ENCODE measurements at places on chromosomes 4 and X. TPM values are rescaled to one million over a fixed set of nuclear protein-coding genes. Genes with fewer than 3 reads are reported as not detected.
A peak's percentile ranks its signal among the peaks of the same experiment; 100 is the strongest.

GRCh38 chrX:75648803-75649588, 126.2 kb upstream of the ZDHHC15 start:
- no peak for DNase-seq

DNA sequence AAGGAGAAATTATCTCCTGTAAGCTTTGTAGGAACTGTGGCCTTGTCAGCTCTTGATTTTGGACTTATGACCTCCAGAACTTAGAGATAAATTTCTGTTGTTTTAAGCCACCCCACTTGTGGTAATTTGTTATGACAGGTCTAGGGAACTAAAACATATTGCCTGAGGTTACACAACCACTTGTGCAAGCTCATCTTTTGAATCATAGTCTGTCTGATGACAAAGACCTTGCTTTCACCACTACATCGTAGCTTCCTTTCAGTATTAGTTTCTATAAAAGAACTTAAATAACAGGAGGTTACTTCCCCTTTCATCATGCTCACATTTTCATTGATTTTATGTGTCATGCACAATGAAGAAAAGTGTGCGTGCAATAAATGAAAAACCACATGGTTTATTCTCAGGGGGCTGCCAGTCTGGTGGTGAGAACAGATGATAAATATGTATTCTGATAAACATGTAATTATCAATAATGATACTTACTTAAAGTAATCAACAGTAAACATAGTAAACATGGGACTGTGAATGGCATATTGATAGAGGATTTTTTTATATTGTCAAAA, 690.0 kb upstream of the HS3ST1 start:
- no peak for DNase-seq

GRCh38 chrX:40349251-40349650, 231.5 kb upstream of the ATP6AP2 start:
- DNase-seq: no peak

GRCh38 chr4:561426-561825, 14.7 kb downstream of the TMEM271 start:
- DNase-seq: no peak

GRCh38 chr4:183202523-183202922, 103.5 kb downstream of the WWC2 start:
- DNase-seq: no peak

DNA sequence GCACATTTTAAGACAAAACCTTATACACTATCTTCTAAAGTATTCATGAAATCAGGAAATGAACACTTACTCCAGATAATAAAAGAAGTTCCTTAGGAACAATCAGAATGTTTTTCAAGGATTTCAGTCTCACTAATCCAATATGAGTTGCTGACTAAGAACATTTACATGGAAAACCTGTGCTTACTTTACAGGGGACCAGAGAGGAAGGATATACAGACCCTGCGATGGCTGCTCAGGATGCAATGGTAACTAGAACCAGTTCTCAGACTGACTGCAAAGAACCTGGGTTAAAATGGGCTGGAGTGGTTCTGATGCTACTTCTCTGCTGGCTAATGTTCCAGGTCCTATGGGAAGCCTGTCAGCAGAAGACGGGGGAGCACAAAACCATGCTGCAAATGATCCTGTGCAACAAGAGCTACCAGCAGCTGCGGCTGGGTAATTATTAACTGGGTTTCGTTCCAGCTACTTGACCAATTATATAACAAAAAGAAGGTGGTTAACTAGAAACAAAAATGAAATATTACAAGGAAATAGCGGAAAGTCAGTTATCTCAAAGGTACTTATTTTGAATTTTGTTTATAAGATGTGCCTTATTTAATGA, 85.3 kb downstream of the ANXA10 start:
- DNase-seq: no peak

- no peak for DNase-seq
Observed at GRCh38 chr4:76212851-76213414, 691 bp downstream of the SCARB2 start.

DNA sequence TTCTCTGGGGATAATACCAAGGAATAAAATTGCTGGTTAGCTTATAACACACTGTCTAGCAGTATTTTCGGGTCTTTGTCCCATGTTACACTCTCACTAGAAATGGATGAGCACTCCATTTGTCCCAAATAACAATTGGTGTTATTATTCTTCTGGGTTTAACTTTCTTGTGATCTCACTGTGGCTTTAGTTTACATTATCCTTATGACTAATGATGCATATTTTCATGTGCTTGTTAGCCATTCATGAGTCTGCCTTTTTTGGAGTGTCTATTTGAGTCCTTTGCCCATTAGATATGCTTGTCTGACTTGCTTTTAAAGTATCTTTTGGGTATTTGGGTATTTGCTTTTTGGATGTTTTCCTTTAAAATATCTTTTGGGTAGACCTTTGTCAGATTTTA, 372.9 kb upstream of the TENM3 start:
- DNase-seq: no peak

DNA sequence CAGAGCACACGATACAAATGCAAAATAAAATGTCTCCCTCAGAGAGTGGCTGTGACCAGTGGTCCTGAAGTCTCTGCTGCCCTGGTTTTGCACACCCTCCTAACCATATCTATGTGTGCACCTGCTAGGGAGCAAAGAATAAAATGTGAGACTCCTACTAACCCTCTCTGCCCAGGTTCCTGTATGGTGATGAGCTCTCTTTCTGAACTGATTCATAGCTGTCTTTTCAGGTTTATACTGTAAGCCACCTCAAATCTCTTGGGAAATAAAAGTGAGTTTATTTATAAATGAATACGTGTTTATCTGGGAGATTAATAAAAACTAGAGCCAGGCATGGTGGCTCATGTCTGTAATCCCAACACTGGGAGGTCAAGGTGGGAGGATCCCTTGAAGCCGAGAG, 126.0 kb upstream of the RBPJ start:
- DNase-seq: no peak

DNA sequence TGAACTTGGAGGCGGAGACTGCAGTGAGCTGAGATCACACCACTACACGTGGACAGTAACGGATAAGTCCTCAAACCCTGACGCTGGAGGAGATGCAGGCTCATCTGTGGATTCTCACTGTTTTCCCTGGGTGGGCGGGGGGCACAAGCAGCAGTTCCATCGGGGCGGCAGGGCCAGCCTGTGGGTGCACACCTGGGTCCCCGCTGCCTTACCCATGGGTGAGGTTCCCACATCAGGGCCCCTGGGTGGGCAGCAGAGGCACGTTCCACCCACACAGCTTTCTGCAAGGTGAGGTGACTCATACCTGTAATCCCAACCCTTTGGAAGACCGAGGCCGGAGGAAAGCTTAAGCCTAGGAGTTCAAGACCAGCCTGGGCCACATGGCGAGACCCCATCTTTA, 56.6 kb upstream of the MXD4 start:
- DNase-seq: no peak

- DNase-seq: peak; percentile 48
Observed at GRCh38 chr4:4866124-4866865, 6.8 kb downstream of the MSX1 start.

- DNase-seq: no peak
Observed at GRCh38 chr4:172998527-172999469, 169.8 kb upstream of the GALNT7 start.

GRCh38 chr4:98557194-98557892, 101.1 kb downstream of the TSPAN5 start:
- DNase-seq: no peak

DNA sequence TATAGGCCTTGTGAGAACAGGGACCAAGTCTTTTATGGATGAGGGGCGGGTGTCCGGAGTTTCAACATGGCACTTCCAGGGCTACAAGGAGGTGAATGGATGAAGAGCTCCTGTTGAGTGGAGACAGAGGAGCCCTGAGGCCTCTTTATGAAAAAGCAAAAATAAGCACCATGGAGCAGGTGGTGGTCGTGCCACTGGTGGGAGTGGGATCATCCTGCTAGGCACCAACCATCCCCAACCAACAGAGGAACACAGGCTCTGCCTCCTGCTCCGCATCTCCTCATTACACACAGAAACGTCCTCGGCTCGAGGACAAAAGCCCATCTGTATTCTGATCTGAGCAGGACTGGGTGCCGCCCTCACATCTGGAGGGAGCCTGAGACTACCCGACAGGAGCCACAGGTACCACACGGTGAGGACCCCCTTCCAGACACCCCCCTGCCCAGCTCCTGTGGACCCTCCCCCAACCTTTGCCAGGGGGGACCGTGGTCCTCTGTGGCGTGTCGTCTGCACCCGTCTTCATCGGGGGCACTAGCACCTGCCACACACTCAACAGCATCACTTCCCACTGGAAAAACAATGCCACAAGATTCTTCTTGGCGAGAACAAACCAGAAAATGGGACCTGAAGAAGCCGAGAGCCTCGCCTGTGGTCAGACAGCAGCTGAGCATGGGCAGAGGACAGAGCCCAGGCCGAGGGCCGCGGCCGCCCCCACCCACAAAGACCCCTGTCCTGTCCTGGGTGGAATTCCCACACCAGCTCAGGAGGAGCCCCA, 3.9 kb upstream of the PDE6B start:
- DNase-seq: no peak

- no peak for DNase-seq
Observed at GRCh38 chrX:68807818-68808217, 21.0 kb upstream of the EFNB1 start.

DNA sequence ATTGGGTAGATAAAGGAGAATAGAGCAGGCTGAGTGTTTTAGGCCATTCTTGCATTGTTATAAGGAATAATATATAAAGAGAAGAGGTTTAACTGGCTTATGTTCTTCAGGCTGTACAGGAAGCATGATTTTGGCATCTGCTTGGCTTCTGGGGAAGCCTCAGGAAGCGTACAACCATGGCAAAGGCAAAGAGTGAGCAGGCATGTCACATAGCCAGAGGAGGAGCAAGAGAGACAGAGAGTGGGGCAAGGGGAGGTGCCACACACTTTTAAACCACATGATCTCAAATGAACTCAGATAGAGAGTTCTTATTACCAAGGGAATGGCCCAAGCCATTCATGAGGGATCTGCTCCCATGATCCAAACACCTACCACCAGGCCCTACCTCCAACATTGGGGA, 4.4 kb upstream of the METTL14 start:
- no peak for DNase-seq

- DNase-seq: no peak
Observed at GRCh38 chrX:150870487-150871340, 27.8 kb downstream of the CD99L2 start.

DNA sequence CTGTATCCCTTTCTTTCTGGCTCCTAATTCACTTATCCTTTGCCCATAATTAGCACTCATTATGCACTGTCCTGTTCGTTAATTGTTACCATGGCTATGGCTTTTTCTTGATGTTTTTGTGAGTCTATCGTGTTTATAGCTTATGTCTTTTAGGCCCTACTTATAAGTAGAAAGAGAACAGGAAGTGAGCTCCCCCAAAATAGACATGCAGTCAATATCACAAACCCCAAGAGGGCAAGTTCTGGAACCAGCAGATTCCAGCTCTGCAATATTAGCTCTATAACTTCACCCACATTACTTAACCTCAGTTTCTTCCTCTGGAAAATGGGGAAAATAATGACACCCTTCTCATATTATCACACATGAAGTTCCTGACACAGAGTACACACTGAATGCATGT, 7.4 kb upstream of the HS3ST1 start:
- no peak for DNase-seq

- DNase-seq: no peak
Observed at GRCh38 chrX:119132961-119133360, 5.3 kb upstream of the KIAA1210 start.

- DNase-seq: no peak
Observed at GRCh38 chrX:78517124-78517523, 142.0 kb downstream of the RTL3 start.

DNA sequence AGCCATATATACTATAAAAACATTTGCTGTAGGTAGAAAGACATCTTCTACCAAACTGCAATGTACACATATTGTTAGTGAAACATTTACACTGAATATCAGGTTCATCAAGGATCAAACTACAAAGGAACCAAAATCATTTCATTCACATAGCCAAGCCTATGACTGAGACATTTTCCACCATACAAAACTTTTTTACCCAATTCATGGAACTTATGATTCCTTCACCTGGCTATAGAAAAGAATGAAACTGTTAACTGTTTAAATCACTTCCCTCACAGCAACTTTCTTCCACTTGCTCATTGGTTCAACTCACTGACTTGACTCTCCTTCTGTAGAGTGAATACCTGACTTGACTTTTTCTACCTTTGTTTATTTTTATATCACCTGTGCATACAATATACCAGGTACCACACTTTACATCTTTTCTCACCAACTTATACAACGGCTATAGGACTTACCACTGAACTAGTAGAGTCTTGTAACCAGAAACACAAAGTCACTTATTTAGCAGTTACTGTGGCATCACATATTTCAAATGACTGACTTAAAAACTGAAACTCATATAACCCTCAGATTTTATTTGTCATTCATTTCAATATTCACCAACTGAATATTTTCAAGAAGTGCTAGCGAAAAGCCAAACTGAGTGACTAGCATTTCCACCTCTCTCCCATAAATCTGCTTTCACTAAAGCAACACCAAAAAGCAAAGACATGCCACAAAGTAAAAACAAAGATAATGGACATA, 30.9 kb downstream of the CAMK2D start:
- DNase-seq: no peak

GRCh38 chrX:145919400-145919799, 101.8 kb downstream of the SLITRK2 start:
- DNase-seq: no peak

- no peak for DNase-seq
Observed at GRCh38 chr4:14078326-14078725, 450.8 kb upstream of the BOD1L1 start.

DNA sequence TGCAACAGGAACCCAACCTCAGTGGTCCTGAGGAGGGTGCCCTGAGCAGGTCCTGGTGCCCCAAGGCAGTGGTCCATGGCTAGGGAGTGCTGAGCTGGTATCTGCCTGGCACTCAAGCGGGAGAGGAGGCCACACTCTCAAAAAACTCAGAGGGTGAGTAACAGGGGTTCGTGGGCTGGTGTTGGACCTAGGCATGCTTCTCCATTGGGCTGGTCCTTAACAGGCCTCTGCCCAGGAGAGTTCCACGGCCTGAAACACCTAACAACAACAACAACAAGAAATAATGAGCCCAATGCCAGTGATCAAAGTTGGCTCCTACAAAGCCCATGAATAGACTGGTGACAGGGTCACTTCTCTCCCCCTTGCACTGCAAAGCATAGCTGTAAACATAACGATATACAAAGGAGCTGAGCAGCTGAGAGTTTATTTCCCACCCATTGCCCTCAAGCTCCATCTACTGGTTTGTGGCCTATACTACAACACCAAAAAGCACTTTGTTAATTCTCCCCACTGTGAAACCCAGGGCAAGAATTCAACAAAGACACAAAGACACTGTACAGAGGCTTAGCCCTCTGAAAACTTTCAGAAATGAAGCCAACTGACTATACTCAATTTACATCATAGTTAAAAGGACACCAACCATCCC, 736.1 kb upstream of the ADGRL3 start:
- no peak for DNase-seq

GRCh38 chrX:119482481-119483480, 14.5 kb downstream of the SLC25A5 start:
- peak; percentile 38 for DNase-seq

The EDA2R gene
- total RNA-seq: 1.2 TPM

The LRCH2 gene
- 57.1 TPM for total RNA-seq

The ZNF711 gene
- total RNA-seq: 102 TPM

The PCSK1N gene
- 53.8 TPM for total RNA-seq

The NUDT10 gene
- total RNA-seq: 49.3 TPM

The EFHC2 gene
- total RNA-seq: 2.0 TPM

The PITX2 gene
- not detected for total RNA-seq

The BMP3 gene
- 5.7 TPM for total RNA-seq
